Renal pelvis (tissue), 12 donors: ENCODE measurements at places on chromosomes 13 and 19. TPM values are rescaled to one million over a fixed set of nuclear protein-coding genes. Genes with fewer than 3 reads are reported as not detected.

DACH1 gene
- polyA plus RNA-seq = 99.0 TPM

CEACAM4 gene
- polyA plus RNA-seq = not detected

MEIOSIN gene
- not detected for polyA plus RNA-seq

FCER2 gene
- polyA plus RNA-seq = 0.12 TPM

DNA sequence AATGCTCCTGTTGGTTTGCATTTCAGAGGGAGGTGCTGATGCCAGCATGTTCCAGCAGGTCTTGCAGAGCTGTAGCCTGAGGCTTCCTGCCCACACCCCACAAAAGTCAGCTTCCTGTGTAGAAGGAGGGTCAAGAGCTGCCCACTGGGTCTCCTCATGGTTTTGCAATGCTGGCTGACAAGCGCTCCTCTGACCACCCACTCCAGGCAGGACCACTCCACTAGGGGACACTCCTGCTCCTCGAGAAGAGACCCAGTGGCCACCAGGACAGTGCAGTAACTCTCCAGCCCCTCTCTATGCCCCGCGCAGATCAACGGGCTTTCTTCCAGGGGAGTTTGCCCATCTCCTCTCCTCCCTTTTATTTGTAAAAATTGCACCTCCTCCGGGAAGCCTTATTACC lies 72.9 kb upstream of the UQCRFS1 start:
- DNase-seq = no peak

DNA sequence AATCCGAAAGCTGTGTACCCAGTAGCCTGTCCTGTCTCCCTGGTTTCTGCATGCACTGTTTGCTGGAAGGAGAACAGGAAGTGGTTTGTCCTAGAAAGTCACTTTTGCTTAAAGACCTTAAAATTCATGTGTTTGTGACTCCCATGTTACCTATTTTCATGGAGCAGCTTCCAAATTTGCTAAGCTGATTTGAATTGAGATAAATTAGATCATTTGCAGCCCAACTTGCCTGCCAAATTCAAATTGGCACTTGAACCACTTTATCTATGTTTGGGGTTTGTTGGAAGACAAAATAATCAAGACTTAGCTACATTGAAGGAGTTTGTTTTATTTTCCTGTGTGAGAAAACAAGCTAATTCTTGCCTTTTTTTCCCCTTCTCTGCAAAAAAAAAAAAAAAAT lies 532.5 kb downstream of the DIAPH3 start:
- DNase-seq = no peak

DNA sequence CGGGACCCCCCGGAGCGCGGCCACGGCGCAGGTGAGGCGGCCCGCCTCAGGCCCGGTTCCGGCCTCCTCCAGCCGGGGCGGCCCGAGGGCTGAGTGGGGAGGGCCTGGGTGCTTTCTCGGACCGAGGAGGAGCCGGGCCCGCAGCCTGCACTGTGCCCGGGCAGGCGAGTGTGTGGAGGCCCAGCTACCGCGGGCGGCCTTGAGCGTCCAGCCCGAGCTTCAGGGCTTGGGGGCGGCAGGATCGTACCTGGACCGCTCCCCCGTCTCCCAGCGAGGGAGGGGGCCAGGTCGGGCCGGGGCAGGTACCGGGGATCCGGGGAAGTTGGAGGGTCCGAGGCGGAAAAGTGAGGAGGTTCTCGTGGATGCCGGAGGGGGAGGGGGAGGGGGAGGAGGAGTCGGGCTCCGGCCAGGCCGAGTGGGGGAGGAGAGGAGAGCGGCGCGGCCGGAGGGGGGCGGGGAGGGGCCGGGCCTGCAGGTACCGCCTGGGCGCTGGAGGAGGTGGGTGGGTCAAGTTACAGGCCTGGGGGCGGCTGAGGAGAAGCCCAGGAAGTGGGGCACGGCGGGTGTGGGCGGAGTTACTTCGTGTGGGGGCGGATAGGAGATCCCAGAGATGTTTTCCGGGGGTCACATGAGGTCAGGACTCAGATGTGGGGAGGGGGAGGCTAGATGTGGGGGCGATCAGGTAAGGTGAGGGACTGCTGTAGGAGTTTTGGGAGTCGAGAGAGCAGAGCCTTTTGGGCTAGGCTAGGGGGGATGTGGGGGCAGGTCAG lies 545 bp downstream of the NACC1 start:
- peak; percentile 75 for DNase-seq

DNA sequence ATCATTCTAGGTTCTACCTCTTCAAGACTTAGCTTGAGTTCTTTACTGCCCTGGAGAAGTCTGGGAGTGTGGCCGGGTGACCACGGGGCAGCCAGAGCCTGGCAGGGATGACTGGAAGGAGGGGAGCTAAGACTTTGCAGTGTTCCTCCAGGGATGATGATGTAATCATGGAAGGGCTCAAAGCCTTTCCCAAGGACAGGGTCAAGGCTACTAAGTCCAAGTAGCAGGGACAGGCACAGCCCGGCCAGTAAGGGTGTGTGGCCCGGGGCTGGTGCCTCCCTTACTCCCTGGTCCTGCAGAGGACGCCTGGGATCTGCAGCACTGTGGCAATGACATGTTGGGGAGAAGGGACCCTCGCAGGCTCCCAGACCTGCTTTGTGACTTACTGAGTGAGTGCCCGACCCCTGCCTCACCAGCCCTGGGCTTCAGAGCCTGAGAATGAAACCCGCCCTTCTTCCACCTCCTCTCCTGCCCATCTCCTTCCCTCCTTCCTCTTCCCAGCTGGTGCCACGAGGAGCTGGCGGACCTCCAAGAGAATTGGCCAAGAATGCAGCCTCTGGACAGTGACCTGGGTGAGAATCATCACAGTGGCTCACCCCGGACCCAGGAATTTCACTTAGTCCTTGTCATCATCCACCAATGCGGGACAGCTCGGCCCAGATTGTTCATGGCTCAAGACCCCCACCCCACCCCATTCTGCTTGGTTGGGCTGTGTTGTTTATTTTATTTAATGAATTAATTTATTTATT lies 15.6 kb upstream of the FBXO17 start:
- DNase-seq = no peak

- DNase-seq = no peak
Observed at GRCh38 chr13:71068041-71068440, 799.0 kb downstream of the DACH1 start.

DNA sequence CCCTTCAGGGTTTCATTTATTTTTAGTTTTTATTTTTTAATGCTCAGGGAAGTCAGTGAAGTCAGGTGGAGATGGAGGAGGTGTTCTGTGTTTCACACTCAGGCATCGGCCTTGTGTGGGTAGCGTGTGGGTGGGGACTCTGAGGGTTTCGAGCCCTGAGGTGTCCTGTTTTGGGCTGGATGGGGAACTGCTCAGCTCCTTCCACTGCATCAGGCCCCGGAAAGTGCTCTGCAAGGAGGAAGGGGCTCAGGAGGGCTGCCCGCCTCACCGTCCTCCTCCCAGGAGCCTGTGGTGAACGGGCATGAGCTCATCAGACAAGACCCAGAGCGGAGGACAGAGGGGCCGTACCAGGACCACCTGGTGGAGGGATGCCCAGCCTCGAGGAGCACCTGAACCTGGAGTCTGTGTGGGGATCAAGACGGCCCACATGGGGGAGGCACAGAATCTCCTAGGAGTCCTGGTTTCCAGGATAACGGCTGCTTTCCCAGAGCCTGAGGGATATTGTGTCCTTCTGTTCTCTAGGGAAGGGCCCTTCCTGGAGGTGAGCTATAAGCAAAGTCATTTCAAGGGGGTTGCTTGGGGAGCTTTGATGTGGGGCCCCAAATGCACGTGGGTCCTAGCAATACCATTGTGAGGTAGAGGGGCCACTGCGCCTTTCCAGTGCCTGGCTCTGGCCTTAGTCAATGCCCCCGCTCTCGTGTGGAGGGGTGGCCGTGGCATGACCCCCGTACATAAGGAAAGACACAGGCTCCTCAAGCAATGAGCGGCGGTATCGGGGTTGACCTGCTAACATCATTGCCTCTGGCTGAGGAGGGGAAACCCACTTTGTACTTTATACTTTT lies 13.5 kb upstream of the GAS6 start:
- DNase-seq = no peak

GRCh38 chr19:28463493-28464053 lies 749.4 kb downstream of the UQCRFS1 start:
- DNase-seq = no peak
